AG08396 (cell line): ENCODE measurements at places on chromosomes 16 and 17.

GRCh38 chr16:25395528-25395927, 137.9 kb upstream of the ZKSCAN2 start:
- DNase-seq, result no peak

GRCh38 chr16:75483222-75483621, 12.0 kb downstream of the CHST6 start:
- DNase-seq, result no peak

GRCh38 chr16:4529085-4530060, 9.2 kb downstream of the CDIP1 start:
- peak; percentile 53 for DNase-seq

GRCh38 chr16:62068747-62069146, 32.5 kb upstream of the CDH8 start:
- no peak for DNase-seq

DNA sequence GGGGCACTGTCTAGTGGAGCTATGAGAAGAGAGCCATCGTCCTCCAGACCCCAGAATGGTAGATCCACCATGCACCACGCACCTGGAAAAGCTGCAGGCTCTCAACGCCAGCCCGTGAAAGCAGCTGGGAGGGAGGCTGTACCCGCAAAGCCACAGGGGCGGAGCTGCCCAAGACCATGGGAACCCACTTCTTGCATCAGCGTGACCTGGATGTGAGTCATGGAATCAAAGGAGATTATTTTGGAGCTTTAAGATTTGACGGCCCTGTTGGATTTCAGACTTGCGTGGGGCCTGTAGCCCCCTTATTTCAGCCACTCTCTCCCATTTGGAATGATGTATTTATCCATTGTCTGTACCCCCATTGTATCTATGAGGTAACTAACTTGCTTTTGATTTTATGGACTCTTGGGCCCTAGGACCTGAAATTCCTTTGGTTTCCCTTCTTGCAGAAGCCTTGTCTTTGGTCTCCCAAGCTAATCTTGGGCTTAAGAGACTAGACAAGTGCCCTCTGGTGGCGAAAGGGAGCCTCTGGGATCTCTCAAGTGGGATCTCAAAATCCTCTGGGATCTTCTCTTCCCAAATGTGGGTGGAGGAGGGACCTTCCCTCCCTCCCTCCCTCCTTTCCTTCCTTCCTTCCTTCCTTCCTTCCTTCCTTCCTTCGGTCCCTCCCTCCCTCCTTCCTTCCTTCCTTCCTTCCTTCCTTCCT, 58.2 kb upstream of the HAPSTR1 start:
- DNase-seq, result peak; percentile 60

- DNase-seq, result no peak
These were observed 17.5 kb downstream of the ATP2A3 start for GRCh38 chr17:3946711-3947235.

- no peak for DNase-seq
These were observed 21.0 kb upstream of the TNS4 start for GRCh38 chr17:40522250-40522960.

DNA sequence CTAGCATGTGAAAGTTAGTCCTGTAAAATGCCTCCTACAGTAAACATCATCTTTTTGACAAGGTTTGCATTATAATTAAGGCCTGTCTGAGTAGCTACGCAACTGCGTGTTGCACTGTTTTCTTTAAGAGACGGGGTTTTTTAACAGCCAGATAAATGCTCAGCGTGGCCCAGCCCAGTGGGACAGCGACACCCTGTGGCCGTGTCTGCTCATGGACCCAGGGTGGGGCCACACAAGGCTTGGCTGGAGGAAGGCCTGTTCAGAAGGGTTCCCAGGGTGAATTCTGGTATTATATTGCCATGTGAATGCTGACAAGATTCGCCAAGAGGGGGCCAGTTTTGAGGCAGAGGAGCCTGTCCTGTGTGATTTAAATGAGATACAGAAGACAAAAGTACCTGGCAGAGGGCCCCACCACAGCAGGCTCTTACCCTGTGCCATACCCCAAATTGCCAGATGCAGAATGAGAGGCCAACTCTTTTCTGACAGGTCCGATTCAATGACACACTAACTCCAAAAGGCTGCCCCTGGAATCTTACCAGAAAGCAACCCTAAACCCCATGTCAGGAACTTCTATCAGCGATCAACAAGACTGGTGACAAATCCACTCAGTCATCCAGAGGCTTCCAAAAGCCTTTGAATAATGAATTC, 65.9 kb upstream of the IRX6 start:
- peak; percentile 35 for DNase-seq

- no peak for DNase-seq
These were observed 722.6 kb upstream of the KIF2B start for GRCh38 chr17:53100126-53100525.

DNA sequence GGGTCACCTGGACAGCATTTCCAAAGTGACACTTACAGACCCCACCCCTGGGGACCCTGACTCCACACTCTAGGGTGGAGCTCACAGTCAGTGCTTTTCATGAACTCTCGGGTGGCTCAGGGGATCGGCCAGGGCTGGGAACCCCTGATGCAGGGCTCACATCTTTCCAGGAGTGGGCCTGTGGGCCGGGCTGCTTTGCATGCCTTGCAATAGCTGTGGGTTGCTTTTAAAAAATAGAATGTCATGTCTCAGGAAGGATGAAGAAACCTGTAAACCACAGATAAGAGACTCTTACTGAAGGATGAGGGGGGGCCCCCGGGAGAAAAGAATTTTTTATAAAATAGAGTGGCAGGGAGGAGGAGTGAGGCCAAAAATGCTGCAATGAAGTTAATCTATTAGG, 40.2 kb downstream of the RBFOX3 start:
- no peak for DNase-seq

DNA sequence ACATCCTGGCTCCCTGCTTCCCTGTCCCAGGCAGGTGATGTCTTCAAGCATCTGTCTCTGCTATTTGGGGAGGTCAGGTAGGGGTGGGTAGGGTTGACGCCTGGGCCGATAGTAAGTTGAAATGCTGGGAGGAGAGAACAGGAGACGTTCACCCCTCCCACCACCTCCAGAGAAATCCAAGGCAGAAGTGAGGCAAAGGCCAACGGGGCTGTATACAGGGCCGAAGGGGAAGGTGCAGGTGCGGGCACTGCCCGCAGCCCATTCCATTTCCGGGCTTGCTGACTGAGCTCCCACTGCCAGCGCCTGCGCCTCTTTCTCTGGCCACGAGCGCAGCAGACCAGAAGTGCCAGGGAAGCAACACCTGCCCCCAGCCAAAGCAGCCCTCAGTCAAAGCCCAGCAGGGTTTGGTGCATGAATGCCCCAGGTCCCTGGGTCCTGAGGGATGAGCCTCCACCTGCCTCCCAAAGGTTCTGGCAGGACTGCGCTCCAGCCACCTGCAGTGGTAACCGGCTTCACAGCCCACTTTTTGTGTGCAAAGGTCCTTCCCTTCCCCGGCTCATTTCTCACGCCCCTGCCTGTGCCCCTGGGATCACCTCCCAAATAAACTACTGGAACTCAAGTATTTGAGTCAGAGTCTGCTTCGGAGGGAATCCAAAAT, 127.6 kb upstream of the TNRC6C start:
- DNase-seq, result no peak

GRCh38 chr17:37239690-37240334, 136.0 kb upstream of the C17orf78 start:
- peak; percentile 20 for DNase-seq

DNA sequence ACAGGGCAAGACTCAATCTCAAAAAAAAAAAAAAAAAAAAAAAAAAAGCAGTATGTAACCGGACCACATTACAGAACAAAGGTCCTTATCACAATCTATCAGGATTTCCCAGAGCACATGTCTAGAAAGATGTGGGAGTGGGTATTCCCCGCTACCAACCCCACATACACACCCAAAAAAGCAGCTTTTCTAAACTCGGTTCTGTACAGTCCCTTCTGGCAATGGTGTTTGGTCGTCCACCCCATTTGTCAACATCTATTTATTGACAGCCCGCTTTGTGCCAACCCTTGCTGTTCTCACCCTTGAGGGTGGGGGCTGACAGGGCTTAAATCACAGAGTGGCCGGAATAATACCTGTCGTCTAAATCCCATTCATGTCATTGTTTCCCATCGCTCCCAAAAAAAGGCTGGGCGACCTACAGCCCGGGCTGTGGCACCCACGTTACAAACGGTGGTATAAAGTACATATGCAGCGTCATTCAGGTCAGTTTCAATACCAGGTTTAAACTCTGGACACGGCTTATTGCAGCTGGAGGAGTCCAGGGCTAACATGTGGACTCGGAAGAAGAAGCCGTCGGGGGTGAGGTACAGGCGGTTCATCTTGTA, 3.6 kb downstream of the C17orf58 start:
- no peak for DNase-seq

DNA sequence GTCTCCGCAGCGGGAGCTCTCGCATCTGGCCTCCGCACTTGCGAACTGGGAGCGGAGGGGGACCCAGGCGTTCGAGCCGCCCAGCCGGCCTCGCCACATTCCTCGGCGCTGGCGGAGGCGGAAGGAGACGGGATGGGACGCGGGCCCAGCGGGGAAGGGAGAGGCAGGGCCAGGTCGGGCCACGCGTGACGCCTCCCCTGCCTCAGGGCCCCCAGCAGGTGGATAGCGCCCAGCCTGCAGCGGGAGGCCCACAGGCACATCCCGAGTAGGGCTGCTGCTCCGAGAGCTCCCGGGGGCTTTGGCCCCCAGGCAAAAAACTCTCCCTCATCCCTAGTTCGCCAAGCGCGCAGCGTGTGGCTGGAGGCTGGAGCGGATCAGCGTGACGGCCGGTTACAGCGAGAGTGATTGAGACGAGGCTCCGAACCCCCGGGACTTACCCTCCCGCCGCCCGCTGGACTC, 800 bp downstream of the PLEKHH3 start:
- peak; percentile 74 for DNase-seq

DNA sequence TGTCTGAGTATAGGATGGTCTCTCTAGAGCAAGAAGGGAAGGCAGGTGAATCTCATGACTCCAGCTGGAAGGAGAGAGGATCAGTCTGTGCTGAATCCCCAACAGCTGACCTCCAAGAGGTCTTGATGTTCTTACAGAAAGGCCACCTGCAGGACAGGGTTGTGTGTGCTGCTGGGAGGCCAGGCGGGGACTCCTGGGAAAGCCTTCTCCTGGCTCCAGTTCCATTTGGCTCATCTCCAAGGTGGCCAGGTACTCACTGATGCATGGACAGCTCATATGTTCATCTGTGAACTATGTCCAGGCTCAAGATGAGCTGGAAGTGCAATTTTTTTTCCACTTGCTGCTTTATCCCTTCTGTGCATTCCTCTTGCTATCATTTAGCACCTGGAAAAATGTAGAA, 730.2 kb upstream of the RBFOX1 start:
- no peak for DNase-seq

DNA sequence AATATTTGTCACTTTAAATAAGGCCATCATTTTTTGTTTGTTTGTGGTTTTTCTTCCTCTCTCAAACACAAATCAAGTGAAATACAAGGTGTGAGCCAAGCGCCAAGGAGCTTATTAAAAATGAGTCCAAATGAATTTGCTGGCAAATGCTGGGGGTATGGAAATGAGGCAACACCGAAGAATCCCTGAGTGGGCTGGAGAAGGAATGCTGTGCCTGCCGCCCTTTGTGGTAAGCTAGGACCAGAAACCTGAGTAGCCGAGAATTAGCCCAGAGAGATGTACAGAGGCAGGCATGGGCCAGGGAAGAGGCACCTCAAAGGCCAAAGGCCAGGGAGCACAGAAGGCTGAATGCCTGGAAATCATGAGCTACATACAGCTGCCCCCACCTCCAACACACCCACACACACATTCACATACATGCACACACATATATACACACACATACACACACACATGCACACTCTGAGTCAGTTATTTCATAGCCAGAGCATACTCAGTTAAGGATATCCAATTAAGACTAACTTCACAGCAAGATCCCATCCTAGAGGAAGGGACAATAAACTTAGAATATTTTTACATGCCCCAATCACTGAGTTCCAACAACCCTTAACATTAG, 266.1 kb upstream of the DYNLRB2 start:
- DNase-seq, result peak; percentile 23

GRCh38 chr17:2749784-2750181, 331 bp upstream of the CCDC92B start:
- DNase-seq, result peak; percentile 95

GRCh38 chr16:11399261-11399831, 54.1 kb downstream of the RMI2 start:
- no peak for DNase-seq

DNA sequence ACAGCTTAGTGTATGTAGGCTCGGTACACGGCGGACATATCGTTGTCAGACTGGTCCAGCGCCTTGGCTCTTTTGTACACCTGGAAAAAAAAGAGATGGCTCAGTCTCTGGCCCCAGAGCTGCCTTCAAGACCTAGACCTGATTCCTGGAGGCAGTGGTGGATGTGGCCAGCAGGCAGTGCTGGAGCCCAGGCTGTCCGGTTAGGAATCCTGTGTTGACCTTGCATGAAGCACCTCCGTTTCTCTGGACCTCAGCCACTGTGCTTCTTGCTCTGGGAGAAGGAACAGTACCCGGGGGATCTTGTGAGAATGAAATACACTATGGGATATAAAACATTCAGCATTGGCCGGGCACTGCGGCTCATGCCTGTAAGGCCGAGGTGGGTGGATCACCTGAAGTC, 2.8 kb upstream of the ROGDI start:
- DNase-seq, result no peak

GRCh38 chr16:8567355-8568230, 22.7 kb downstream of the TMEM114 start:
- DNase-seq, result peak; percentile 82

- no peak for DNase-seq
These were observed 44.2 kb upstream of the SOX9 start for GRCh38 chr17:72076678-72077030.

- DNase-seq, result no peak
These were observed 392.4 kb upstream of the GOT2 start for GRCh38 chr16:59126486-59126885.

- DNase-seq, result no peak
These were observed 29.5 kb upstream of the RBFOX1 start for GRCh38 chr16:7303052-7303610.

GRCh38 chr16:31328322-31329052, 26.5 kb upstream of the ITGAX start:
- DNase-seq, result no peak

- DNase-seq, result no peak
These were observed 23.4 kb downstream of the MYO18A start for GRCh38 chr17:29156781-29157180.

DNA sequence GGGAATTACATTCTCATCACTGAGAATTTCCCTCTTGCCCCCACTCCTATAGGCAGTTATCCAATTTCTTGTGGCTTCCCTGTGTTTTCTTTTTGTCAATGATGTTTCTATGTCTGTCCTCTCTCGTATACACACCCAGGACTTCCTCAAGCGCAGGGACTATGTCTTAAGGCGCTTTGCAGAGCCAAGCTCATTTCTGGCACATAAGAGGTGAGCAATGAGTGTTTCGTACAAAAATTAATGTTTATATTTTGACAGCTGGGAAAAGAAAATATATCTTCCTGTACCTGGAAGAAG, 947 bp downstream of the DDX42 start:
- no peak for DNase-seq

GRCh38 chr17:67434061-67434525, 57.0 kb downstream of the PITPNC1 start:
- no peak for DNase-seq
